ENCODE measurements at places on chromosomes 2 and 18. TPM values are rescaled to one million over a fixed set of nuclear protein-coding genes. Genes with fewer than 3 reads are reported as not detected.
A peak's percentile ranks its signal among the peaks of the same experiment; 100 is the strongest.

GRCh38 chr2:234193977-234194563 lies 143.6 kb downstream of the SPP2 start:
- no peak for DNase-seq

GRCh38 chr2:71581026-71581425 lies 127.7 kb downstream of the DYSF start:
- no peak for DNase-seq

GRCh38 chr2:160266037-160266551 lies 66.0 kb upstream of the ITGB6 start:
- no peak for DNase-seq

CIDEA gene
- 2.2 TPM for polyA plus RNA-seq

GRCh38 chr2:10405448-10405847 lies 42.7 kb downstream of the ODC1 start:
- DNase-seq = no peak

CROCC2 gene
- polyA plus RNA-seq = 2.7 TPM

GLI2 gene
- 16.1 TPM for polyA plus RNA-seq

IL36B gene
- not detected for polyA plus RNA-seq

DNA sequence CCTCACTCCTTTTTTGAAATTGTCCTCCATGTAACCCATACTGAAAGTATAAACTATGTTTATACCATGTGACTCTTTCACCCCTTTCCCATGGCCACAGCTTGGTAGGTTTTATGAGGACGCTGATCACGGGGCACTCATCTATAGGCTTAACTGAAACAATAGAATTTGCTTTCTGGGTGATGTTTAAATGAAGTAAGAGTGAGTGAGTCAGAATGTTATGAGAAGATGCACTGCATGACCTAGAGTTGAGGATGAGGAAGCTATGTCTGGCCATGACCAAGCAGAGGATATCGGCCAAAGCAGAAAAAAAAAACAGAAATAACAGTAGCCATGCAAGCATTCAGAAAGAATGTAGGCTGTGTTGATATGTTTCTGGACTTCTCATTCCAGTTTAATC lies 34.9 kb downstream of the SCN1A start:
- DNase-seq = no peak

TUBA3E gene
- polyA plus RNA-seq = 0.31 TPM

DSG1 gene
- polyA plus RNA-seq = 0.06 TPM

- DNase-seq = no peak
Observed at GRCh38 chr2:42092084-42092996, 44.5 kb downstream of the PKDCC start.

DNA sequence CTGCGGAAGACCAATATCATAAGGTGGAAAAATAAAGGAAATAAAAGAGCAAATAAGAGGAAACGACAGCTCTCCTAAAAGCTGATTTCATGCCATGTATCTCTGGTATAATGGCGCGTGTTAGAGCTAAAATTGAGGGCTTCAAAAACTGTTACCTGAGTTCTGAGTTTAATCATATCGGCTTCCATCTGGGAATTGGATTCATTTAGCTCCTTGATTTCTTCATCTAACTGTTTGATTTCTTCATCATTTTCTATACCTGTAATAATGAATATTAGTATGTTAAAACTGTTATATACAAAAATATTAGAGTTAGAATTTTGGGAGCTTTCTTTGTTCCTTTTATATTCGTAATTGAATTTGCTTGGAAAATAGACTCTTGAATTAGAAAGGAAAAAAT lies 57.2 kb upstream of the PXDN start:
- no peak for DNase-seq

DNA sequence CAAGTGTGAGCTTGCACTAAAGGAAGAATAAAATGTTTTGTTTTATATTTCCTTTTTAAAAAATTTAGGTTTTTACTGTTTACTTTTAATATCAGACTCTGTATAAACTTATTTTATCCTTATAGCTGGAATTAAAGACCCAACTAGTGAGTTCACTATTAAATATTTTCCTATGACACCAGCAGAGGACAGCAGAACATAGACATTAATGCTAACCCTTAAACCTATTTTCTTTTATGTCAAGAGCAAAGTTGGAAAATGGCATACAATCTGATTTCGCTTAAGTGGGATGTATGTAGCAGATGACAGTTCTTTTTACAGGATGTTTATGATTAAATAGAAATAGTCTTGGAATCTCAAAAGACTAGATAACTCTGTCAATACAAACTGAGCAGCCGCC lies 188.2 kb upstream of the XIRP2 start:
- DNase-seq = peak; percentile 2

- DNase-seq = no peak
Observed at GRCh38 chr2:223270548-223270947, 218.6 kb downstream of the KCNE4 start.

UGT1A8 gene
- not detected for polyA plus RNA-seq

IFIH1 gene
- polyA plus RNA-seq = 13.2 TPM

GRCh38 chr2:159030674-159031380 lies 62.4 kb downstream of the TANC1 start:
- peak; percentile 36 for DNase-seq

DNA sequence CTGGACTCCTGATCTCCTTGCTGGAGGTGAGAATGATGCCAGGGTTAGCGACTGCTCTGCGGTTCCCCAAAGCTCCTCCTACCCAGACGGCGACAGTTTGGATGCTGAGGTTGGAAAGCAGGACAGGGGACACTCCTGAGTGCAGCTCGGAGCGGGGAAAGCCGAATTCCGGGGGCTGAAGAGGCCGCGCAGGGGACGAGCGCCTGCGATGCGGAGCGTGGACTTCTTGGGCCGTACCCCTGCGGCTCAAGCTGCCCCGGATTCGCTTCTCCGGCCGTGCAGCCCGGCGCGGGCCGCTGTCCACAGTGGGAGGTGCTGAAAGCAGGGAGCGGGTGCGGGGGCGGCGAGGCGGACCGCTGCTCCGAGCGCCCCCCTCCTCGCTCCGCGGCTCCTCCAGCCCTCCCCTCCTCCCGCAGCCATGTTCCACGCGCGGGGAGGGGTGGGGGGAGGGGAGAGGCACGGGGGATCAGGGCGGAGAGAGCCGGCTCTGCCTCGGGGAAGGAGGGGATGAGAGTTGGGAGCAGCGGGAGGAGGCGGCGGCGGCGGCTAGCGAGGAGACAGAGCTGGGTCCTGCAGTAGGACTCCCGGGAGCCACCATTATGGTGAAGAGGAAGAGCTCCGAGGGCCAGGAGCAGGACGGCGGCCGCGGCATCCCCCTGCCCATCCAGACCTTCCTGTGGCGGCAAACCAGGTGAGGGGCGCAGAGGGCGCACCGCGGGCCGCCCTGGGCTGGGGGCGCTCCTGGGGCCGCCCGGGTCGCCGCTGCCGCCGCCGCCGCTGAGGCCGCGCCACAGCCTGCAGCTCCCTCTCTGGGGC lies at the start of gene UNC80:
TSS of gene UNC80 (plus strand) at position 359 of the 816 bp plus-strand sequence. CDS start at position 600, 241 bp downstream.
- peak; percentile 80 for DNase-seq

SULT1C2 gene
- polyA plus RNA-seq = 20.1 TPM

DNA sequence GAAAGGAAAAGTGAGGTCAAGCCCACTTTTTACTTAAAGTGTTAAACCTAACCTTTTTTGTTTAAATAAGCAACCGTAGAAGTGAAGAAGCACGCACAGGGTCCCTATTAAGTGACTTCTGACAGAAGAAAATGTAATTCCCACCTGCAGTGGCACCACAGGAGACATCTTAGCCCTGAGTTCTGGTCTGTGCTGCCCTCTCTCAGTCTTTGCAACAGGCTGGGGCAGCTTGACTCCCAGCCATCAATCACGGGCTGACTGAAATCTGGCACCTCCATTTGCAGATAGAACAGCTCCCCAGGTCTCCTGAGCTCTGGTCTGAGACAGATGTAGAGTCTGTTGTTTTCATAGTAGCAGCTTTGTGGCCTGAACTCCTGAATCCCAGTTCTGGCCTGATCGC lies 170.0 kb downstream of the LTBP1 start:
- DNase-seq = no peak

SEC11C gene
- polyA plus RNA-seq = 97.7 TPM

GRCh38 chr2:120256651-120257000 lies 4.0 kb downstream of the RALB start:
- DNase-seq = no peak

- no peak for DNase-seq
Observed at GRCh38 chr2:230877759-230878598, 13.2 kb downstream of the ITM2C start.

DNA sequence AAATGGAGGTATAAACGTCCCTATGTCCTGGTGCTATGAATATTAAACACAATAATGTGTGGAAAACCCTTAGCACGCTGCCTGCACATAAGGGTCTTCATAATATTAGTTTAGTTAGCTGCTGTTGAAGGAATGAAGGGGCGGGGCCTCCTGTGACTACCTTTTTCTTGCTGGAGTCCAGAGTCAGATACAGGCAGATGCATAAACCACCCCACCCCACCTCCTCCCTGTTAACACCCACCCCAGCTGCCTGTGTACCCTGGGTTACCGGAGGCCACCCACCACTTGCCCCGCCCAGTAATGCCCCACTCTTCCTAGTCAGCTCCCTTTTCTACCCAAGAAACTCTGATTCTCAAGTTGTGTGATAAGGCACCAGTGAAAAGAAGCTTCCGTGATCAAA lies 158.4 kb downstream of the EN1 start:
- DNase-seq = no peak

CAVIN2 gene
- polyA plus RNA-seq = 106 TPM

GRCh38 chr2:177679611-177680605 lies 287.3 kb downstream of the AGPS start:
- DNase-seq = no peak

- DNase-seq = no peak
Observed at GRCh38 chr2:109304242-109304641, 175.2 kb downstream of the SH3RF3 start.

- no peak for DNase-seq
Observed at GRCh38 chr2:107325981-107326786, 440.2 kb upstream of the ST6GAL2 start.

POTEC gene
- not detected for polyA plus RNA-seq

DNA sequence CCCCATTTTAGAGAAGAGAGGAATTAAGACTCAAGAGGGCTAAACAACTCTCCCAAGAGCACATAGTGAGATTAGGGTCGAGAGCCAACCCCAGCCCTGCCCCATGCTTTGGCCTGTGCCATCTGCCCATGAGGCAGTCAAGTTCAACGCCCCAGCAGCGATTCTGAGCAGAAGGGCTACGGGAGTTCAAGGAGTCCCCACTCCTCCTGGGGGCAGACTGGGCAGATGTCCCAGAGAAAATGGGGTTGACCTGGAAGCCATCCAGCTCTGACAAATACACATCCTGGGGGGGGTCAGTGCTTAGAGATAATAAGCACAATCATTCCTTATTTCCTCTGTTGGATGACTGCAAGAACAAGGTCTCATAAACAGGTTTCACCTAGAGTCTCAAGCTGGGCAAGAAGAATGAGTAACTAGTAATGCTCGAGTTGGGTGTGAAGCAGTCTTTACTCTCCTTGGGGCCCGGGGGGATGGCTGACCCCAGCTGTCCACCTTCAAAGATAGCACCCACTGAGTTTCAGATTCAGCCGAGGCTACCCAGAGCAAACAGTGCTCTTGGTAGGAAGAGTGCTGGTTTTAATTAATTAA lies 716.4 kb downstream of the RNF144A start:
- no peak for DNase-seq

GCG gene
- 1.3 TPM for polyA plus RNA-seq

GRCh38 chr2:53744395-53745065 lies 23.1 kb upstream of the CHAC2 start:
- no peak for DNase-seq

DNA sequence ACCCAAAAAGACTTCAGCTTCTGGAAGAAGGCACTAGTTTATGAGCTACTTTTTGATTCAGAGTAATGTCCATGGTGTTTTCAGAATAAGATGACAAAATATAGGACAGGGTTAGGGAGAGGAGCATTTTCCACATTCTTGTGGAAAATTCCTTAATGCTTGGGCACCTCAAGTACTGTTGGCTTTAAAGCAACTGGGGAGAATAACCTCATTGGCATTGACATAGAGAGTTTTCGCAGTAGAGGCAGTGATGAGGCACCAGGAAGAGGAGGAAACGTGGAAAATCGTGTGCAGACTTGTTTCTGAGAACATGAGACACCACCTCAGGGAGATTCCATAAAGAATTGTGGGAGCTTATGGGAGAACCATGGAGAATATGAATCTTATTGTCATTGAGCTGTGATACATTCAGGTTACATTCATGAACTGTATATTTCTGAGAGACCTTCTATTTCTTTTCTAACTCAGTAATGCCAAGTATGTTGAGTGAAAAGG lies 929.0 kb upstream of the NRXN1 start:
- DNase-seq = no peak

GRCh38 chr2:40248294-40248693 lies 203.6 kb downstream of the SLC8A1 start:
- DNase-seq = no peak

GRCh38 chr2:216057688-216058193 lies 23.9 kb downstream of the PECR start:
- no peak for DNase-seq

- DNase-seq = no peak
Observed at GRCh38 chr2:159010963-159011362, 42.5 kb downstream of the TANC1 start.

DNA sequence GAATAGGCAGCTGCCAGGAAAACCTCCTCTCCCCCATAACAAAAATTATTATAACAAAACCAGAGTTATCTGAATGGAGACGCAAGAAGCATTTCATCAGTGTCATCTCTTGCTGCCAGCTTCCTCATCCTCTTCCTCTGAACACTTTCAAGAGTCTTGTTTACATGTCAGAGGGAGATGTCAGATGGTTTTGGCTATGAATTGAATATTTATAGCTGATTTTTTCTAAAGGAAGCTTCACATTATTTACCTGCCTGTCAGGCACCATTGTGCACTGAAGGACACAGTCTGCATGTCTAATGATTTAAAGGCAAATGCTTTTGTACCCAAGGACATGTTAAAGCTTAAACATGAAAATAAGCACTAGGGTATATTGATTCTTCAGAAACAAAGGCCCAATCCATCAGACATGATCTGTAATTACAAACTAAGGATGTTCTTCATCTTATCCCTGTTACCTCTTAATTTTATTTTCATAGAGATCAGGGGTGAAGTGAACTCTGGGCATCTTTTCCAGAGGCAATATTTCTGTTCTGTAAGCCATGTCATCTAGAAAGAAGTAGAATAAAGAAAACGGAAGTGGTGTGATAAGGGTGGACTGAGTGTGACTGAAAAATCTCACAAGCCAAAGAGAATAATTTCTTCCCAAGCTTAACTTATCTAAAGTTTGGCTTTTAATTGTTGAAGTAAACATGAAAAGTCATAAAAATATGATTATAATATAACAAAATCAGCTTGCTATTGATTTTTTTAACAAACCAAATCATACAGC lies 168.7 kb downstream of the ANKRD44 start:
- DNase-seq = no peak

SCN7A gene
- polyA plus RNA-seq = 99.0 TPM

TXNDC2 gene
- 0.12 TPM for polyA plus RNA-seq

ARHGAP15 gene
- polyA plus RNA-seq = 49.7 TPM

EEF1B2 gene
- polyA plus RNA-seq = 716 TPM

GRCh38 chr2:17816396-17817245 lies at the start of gene MSGN1:
MSGN1 (plus strand) TSS chr2:17816460; CDS start chr2:17816519, 59 bp downstream.
- no peak for DNase-seq

All from right lung (tissue), 10 donors.